ENCODE measurements at places on chromosomes 16 and 17. TPM values are rescaled to one million over a fixed set of nuclear protein-coding genes. Genes with fewer than 3 reads are reported as not detected.

Gene EVPL
- not detected for total RNA-seq

Gene RNF43
- total RNA-seq, result 0.08 TPM

Gene SCGB1C2
- total RNA-seq, result not detected

Gene GRIN2A
- not detected for total RNA-seq

Data from SJSA1 (cell line).